Stimulated activated naive CD8-positive, alpha-beta T cell treated with anti-CD3 and anti-CD28 coated beads, Interleukin-15, Interleukin-2, amounts not matched to agents 100 U/mL and 50 U/mL, for 24 hours (primary cell): ENCODE measurements at places on chromosomes 4 and X.

DNA sequence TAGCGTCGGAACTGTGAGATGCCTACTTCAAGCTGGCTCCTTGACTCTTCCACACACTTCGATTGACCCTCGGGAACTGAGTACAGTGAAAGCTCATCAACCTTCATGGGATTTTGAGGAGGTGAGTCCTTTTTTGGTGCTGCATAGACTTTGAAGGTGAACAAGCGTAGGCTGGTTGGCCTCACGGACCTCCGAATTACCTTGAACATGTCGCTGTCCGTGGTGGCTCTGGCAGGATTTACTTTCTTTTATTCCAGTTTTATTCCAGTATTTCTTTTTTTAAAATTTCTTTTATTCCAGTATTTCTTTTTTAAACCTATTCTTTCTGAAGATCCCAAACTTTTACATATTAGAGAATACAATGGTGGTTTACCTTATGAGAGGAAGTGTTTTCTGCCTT is 45.2 kb downstream of the YTHDC1 start:
- no peak for DNase-seq

- no peak for DNase-seq
Observed at GRCh38 chrX:66017659-66018170, 22.2 kb downstream of the VSIG4 start.

DNA sequence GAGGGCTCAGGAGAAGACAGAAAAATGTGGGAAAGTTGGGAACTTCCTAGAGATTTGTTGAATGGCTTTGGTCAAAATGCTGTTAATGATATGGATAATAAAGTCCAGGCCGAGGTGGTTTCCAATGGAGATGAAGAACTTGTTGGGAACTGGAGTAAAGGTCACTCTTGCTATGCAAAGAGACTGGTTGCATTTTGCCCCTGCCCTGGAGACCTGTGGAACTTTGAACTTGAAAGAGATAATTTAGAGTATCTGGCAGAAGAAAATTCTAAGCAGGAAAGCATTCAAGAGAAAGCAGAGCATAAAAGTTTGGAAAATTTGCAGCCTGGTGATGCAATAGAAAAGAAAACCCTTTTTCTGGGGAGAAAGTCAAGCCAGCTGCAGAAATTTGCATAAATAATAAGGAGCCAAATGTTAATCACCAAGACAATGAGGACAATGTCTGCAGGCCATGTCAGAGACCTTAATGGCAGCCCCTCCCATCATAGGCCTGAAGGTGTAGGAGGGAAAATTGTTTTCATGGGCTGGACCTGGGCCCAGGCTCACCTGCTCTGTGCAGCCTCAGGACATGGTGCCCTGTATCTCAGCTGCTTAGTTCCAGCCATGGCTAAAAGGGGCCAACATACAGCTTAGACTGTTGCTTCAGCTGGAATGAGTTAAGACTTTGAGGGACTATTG is 203.8 kb downstream of the RELL1 start:
- DNase-seq, result no peak

- no peak for DNase-seq
Observed at GRCh38 chr4:95118497-95118896, 360.7 kb downstream of the BMPR1B start.

- no peak for DNase-seq
Observed at GRCh38 chr4:38275331-38276100, 315.3 kb downstream of the PTTG2 start.

- no peak for DNase-seq
Observed at GRCh38 chr4:184430163-184430562, 44.2 kb downstream of the IRF2 start.
